Inflammatory macrophage treated with lipopolysaccharide for 1 hour (primary cell): ENCODE measurements at places on chromosomes 16 and 17.
A peak's percentile ranks its signal among the peaks of the same experiment; 100 is the strongest.

DNA sequence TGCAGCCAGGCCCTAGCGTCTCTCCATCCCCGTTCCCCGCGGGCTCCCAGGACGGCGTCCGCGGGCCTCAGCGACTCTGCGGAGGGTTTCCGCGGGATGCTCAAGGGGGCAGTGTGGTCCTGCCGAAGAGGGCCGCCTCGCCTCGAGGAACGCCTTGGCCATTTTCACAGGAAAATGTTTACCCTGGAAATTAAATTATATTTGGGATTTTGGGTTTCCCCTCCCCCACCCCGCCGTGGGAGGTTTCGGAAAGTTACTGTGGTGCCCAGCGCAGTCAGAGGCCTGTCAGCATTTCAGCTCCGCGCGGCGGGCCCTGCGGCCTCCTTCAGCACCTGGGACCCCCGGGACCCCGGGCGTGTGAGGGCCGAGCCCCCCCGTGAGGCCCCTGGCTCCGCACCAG is 94.5 kb downstream of the PCTP start:
- DNase-seq, result peak; percentile 23

DNA sequence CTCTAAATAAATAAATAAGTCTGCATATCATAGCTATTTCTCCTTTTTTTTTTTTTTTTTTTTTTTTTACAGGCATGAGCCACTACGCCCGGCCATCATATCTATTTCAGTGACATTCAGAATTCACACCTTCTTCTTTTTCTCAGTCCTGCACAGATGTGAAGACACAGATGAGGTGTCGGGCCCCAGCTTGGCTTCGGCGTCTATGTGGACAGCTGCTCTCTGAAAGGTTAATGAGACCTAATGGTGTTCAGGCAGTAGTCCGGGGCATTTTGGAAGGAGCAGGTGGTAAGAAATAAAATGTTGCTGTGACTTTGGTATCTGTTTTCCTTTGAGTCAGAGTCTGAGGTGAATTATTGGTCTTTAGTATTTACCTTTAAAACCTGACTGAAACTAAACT is 23.6 kb downstream of the TANGO6 start:
- DNase-seq, result no peak

DNA sequence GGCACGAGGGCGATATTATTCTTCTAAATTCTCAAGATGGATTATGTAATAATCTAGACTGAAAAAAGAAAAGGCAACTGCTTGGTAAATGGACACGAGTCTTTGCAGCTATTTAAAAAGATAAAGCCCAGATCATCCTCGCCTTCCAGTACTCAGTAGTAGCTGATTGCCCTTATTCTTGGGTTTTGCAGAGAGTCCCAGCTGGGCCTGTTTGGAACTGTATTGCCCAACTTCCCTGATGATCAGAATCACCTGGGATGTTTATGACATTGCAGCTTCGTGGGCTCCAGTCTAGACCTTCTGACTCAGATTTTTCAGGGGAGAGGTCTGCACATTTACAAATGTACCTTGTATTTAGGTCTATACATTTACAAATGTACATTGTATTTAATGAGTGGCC is 213.5 kb downstream of the RAB11FIP4 start:
- DNase-seq, result no peak

GRCh38 chr16:23025692-23026307 is 123.5 kb downstream of the USP31 start:
- DNase-seq, result no peak

DNA sequence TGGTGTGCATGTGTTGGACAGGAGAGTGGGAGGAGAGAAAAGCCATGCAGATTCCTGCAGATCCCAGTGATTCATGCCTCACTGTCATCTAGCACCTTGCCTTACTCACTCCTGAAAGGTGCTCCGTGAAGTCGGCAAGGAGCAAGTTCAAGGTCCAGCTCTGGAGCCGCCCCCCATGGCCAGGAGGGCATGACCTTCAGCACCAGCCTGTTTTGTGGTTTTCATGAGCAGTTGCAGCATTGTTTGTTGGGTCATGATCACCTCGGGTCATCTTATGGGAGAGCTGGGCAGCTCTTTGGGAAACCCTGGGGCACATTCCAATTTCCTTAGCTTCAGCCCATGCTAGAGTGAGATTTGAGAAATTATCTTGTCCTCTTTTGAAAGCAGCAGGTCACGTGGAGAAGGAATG is 137.5 kb upstream of the IRX3 start:
- no peak for DNase-seq
